ELF-1 (cell line): ENCODE measurements at places on chromosomes 1 and 21.

- no peak for DNase-seq
These were observed 29.7 kb downstream of the LRP8 start for GRCh38 chr1:53298045-53298637.

DNA sequence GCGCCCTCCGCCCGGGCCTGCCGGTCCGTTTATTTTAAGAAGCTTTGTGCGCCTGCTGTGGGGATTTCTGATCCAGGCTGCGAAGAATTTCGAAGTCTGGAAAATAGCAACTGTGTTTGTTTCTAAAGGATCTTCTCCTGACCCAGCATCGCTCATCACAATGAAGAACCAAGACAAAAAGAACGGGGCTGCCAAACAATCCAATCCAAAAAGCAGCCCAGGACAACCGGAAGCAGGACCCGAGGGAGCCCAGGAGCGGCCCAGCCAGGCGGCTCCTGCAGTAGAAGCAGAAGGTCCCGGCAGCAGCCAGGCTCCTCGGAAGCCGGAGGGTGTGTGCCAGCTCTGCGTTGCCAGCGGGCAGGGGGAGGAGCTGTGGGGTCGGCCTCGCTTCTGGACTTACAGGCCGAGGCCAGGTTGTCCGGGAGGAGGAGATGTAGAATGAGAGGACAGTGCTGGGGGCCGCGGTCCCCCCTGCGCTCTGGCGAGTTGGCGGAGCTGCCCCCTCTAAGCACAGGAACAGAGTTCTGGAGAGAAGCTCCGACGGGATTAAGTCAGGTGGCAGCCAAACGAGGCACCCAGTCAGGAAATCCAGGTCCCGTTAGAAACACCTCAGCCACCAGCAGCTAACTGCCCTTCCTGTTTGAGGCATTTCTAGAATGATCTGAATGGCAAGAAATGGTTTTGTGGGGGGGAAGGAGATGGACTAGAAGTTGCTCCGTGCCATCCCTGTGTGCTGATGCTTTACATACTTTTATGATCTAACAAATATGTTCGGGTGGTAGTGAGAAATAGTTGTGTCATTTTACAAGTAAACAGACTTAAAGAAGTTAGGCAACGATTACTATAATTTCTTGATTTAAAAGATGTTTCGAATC lies 948 bp downstream of the TXLNA start:
- peak; percentile 73 for DNase-seq

DNA sequence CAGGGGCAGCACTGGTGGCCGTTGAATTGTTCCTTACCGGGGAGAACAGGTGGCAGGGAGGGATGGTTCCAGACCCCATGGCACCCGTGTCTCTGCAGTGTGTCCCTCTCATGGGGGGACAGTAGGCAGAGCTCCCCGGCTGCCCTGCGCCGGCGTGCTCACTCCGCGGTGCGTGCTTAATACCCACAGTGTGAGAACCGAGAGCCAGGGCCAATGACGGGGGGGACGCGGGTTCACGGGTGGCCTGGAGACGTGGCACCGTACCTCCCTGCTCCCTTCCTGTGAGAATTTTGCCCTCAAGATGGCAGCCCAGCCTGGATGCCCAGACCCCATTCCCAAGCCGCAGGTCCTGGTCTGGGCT lies 47.1 kb downstream of the PRDM16 start:
- no peak for DNase-seq

- no peak for DNase-seq
These were observed 57.2 kb downstream of the TNFSF4 start for GRCh38 chr1:173149887-173150286.

DNA sequence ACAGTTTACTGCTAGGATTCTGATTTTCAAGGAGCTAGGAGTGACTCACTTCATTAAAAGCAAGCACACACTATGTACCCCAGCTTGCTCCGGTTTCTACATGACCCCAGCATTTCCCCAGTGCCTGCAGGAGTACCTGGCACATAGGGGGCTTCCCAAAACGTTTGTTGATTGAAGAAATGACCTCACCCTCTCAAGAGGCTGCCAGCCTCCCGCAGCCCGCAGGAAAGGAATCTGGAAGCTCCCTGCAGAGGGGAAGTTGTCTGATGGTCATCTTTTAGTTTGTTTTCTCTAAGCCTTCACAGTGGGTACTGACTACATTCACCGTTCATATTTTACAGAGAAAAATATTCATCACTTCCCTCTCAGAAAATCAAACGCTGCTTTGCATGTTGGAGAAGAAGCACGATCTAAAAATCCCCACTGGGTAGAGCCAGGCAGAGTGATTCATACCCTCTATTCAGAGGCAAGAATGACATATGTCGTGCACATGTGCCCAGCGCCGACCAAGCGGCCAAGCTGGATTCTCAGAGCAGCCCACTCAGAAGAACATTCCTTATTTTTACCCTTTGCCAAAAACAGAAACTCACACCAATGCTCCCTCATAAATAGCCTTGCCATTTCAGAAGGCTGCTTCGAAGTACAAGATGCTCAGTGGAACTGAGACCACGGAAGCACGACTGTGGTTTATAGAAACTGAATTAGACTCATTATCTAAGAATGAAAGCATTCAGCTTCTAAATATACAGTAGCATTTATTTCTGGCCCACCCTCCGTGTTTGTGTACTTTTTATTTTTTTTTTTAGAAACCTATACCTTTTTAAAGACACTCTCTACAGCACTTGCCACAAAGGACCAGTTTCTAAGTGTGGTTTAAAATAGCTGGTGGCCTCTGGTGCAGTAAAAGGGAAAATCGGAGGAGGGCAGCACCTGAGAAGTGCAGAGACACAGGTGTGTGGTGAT lies 143.2 kb downstream of the MIS18A start:
- DNase-seq, result no peak

DNA sequence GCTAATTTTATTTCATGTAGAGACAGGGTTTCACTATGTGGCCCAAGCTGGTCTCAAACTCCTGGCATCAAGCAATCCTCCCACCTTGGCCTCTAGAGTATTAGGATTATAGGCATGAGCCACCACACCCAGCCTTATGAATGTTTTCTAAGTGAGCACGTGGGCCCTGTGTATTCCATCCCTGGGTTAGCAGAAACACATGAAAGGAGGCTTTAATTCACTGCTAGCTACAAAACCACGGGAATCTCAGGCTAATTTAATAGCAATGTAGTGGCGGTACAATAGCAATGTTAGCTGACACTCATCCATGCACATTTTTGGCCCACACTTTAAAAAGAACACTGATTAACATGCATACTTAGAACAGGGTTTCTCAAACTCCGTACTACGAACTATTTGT lies 32.0 kb downstream of the VTCN1 start:
- no peak for DNase-seq

DNA sequence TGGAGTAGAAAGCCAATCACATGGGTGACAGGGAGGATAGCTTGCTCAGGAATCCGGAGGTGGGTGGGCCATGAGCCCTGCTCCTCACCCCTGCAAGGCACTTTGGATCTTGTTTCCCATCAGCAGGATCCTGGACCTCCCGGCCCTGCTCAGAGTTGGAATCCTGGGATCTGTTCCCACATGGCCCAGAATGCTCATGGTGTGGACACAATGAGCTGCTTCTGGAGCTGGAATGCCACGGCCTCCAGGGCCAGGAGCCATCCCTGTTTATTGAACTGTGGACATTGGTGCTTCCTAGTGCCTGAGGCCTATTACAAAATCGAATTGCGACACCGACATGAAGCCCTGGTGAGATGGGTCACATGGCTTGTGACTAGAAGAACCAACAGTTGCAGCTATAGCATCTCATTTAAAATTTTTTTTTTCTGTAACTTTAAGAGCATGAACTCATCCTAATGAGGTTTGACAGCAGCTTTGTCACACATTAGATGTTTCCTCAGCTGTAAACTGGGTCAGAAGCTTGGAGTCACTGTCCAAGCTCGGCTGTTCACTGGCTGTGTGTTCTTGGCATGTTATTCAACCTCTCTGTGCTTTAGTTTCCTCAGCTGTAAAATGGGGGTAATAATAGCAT lies 40.4 kb upstream of the GOLT1A start:
- peak; percentile 84 for DNase-seq

DNA sequence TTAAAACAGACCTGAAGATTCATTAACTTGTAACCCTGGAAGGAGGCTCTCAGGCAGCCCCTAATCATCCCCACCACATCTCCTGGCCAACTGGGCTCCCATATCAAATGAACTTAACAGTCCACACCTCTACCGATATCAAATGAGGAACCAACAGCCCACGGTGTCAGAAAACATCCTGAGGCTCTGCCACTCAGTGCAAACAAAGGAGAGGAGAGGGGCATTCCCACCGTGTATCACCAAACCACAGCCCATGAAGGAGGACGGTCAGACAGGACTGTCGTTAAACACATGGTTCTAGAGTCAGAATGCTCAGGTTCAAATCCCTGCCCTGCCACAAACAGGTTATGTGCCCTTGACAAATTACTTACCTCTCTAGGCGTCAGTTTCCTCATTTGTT lies 52.5 kb downstream of the ERI3 start:
- no peak for DNase-seq

GRCh38 chr21:21183092-21183491 lies 184.9 kb downstream of the NCAM2 start:
- DNase-seq, result no peak

- no peak for DNase-seq
These were observed 84.8 kb upstream of the BTG3 start for GRCh38 chr21:17697473-17697872.
